Substantia nigra (tissue), 51 donors: ENCODE measurements at places on chromosomes 13 and 19.

DNA sequence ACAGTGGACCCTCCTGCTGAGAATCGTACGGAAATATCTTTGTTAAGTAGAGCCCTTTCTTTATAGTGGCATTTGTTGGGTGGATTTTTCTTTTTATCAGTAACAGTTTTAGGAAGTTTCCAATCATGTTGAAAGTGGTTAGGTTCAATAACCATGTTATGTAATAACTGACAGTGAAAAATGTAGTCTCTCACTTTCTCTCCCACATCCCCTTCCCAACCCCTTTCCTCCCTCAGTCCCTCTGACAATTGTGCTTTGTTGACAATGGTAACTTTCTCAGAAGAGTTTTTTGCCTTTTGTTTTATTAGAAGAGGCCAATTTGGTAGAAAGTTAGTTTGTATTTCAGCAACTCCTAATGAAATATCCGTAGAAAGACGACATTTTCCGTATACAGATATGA lies 77.8 kb upstream of the SLAIN1 start:
- no peak for DNase-seq

DNA sequence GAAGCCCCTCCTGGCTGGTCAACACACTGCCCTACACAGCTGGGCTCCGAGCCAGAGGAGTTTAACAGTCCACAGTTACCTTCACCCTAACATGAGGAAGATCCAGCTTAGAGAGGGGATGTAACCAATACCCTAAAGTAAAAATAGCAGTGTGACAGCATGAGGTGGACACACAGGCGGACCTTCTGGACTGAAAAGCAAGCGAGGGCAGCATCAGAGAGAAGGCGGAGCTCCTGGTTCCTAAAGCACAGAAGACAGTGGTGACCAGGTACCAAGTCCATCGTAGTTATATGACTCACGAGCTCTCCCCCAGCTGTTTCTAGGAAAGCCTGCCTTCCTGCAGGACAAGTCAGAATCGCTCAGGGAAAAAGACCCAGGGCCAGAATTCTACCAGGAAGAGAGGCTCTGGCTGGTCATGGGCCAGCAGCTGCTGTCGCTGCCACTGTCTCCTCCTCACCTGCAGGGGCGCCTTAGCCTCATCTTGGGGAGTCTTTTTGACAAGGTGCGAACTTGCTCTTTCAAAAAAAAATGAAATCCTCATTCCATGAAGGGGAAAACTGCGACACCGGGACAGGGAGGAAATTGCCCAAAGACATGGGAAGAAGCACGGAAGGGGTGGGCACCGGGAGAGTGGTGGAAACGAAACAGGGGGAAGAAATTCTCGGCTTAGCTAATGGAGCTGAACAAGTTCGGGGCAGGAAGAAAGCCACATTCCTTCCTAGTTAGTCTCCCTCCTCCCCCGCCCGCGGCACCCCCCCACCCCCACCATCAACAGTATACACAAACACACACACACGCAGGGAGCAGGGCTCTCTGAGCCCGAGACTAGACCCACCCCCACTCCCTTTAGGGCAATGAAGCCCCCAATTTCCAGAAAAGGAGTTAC lies 1.7 kb downstream of the ELL start:
- peak; percentile 45 for DNase-seq

- no peak for DNase-seq
These were observed 232.5 kb upstream of the SERP2 start for GRCh38 chr13:44140888-44141724.

GRCh38 chr13:59133903-59134302 lies 1029.8 kb downstream of the DIAPH3 start:
- DNase-seq = no peak

DNA sequence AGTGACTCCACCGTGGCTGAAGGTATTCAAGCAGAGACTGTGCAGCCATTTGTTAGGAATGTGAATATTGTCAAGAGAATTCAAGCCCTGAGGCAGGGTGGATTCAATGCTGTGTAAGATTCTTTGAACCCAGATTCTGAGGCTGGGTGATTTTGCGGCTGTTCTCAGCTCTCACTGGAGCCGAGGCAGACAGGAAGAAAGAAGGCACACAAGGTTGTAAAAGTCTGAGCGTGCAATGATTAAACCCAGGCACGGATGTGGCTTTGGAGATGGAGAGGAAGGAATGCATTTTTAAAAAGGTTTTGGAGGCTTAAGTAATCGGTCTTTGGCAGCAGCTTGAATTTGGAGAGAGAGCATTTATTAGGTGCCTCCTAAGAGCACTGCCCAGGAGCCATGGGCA lies 187.9 kb downstream of the KATNAL1 start:
- no peak for DNase-seq

DNA sequence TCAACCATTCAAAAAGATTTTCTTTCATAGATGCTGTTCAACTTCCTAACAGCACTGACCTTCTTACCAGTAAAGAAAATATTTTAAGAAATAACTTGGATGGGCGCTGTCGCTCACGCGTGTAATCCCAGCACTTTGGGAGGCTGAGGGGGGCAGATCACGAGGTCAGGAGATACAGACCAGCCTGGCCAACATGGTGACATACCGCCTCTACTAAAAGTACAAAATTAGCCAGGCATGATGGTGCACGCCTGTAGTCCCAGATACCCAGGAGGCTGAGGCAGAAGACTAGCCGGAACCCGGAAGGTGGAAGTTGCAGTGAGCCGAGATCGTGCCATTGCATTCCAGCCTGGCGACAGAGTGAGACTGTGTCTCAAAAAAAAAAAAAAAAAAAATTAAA lies 865.7 kb upstream of the SLC10A2 start:
- DNase-seq = no peak
